ENCODE measurements at places on chromosomes 3 and 15. TPM values are rescaled to one million over a fixed set of nuclear protein-coding genes. Genes with fewer than 3 reads are reported as not detected.

Gene MYL3
- polyA plus RNA-seq, result 4.0 TPM

Gene ADAMTS7
- polyA plus RNA-seq, result 3.3 TPM

Gene FETUB
- not detected for polyA plus RNA-seq

Gene CHDH
- 0.49 TPM for polyA plus RNA-seq

Gene STRA6
- 2.2 TPM for polyA plus RNA-seq

Gene PCLAF
- polyA plus RNA-seq, result 1.8 TPM

Gene EPHA6
- polyA plus RNA-seq, result 2.5 TPM

Gene RPUSD2
- 11.7 TPM for polyA plus RNA-seq

Gene HRG
- 0.46 TPM for polyA plus RNA-seq

Gene PP2D1
- polyA plus RNA-seq, result not detected

Gene SLC9C1
- polyA plus RNA-seq, result not detected

Gene CDHR4
- 0.10 TPM for polyA plus RNA-seq

Gene AADACL2
- 1.4 TPM for polyA plus RNA-seq
